ENCODE measurements at places on chromosomes 2 and 18.

DNA sequence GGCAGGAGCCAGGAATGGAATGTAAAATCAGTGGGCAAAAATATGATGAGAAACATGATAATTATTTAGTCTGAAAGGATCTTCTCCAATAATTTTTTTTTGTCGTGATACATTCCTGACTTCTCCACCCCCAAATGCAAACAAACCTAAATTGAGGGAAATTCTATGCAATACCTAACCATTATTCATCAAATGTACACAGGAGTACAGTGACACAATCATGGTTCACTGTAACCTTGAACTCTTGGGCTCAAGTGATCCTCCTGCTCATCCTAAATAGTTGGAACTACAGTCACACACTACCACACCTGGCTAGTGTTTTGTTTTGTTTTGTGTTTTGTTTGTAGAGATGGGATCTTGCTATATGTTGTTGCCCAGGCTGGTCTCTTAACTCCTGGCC is 46.5 kb downstream of the RAB10 start:
- DNase-seq = no peak

- peak; percentile 19 for DNase-seq
Measured at GRCh38 chr2:61439241-61440002, 31.5 kb downstream of the USP34 start.

- DNase-seq = no peak
Measured at GRCh38 chr18:51100385-51101120, 70.5 kb downstream of the SMAD4 start.

DNA sequence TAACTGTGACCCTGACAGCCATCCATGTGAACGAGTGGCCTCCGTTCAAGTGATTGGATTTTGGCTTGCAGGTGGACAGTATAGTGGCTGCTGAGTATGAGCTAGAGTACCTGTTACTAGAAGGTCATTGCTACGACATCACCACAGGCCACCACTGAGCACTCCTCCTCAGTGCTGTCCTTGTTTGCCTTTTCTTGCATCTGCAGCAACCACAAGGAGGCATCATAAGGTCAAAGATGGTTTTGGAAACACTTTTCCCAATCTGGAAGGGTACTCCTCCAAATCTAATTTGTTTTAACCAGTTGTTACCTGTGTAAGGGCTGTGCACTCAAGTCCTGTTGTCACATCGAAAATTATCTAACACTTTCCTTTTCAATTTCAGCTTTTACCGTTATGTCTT is 81.2 kb downstream of the UGGT1 start:
- DNase-seq = no peak

DNA sequence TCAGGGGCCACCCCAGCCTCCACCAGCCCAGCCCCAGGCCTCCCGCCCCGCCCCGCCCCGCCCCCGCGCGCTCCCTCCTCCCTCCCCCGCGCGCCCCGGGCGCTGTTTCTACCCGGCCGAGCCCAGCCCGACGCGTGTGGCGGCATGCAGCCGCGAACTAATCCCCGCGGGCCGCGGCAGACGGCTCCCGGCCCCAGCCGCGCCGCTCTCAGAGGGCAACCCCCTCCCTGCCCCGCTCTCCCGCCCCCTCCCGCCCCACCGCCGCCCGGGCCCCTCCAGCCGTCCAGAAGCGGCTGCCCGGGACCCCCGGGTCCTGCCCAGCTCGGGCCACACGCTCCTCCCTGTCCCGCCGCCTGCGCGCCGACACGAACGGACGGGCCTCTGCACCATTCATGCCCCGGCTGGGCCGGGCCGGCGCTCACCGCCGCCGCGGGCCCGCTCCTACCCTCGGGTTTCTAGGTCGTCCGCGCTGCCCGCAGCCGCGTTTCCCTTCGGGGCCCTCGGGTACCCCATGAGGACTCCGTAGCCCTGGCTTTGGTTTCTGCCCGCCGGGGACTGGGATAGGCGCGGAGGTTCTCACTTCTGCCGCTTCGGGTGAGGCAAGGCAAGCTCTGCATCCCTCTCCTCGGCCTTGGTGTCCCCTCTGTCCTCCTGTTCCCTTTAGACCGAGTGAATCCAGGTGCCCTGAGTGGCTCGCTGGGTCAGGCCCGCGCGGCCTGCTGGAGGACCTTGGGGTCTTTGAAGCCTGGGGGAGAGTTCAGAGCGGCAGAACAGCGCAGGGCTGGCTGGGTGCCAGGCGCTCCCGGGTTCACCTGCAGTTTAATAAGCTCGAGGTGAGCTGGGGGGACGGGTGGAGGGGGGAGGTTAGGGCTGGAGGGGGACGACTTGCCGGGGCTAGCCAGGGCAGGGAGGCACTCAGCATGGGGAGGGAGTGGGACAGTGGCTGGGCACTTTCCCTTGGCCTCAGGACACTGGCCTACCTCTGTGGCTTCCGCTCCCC is 3.1 kb downstream of the WNT10A start:
- DNase-seq = no peak

- no peak for DNase-seq
Measured at GRCh38 chr2:189134485-189134884, 45.1 kb downstream of the COL5A2 start.

DNA sequence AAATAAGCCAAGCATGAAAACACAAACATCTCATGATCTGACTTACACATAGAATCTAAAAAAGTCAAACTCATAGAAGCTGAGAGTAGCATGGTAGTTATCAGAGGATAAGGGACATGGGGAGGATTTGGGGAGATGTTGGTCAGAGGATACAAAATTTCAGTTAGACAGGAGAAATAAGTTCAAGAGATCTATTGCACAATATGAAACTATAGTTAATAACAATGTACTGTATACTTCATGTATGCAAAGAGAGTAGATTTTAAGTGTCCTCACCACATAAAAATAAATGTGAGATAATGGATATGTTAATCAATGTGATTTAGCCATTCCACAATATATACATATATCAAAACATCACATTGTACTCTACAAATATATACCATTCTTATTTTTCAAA is 10.0 kb upstream of the ASNSD1 start:
- DNase-seq = no peak

GRCh38 chr2:68732036-68732932 is 2.3 kb upstream of the ARHGAP25 start:
- no peak for DNase-seq

- DNase-seq = no peak
Measured at GRCh38 chr2:66915237-66915636, 480.3 kb downstream of the MEIS1 start.

- no peak for DNase-seq
Measured at GRCh38 chr18:12281861-12282260, 26.2 kb upstream of the TUBB6 start.

DNA sequence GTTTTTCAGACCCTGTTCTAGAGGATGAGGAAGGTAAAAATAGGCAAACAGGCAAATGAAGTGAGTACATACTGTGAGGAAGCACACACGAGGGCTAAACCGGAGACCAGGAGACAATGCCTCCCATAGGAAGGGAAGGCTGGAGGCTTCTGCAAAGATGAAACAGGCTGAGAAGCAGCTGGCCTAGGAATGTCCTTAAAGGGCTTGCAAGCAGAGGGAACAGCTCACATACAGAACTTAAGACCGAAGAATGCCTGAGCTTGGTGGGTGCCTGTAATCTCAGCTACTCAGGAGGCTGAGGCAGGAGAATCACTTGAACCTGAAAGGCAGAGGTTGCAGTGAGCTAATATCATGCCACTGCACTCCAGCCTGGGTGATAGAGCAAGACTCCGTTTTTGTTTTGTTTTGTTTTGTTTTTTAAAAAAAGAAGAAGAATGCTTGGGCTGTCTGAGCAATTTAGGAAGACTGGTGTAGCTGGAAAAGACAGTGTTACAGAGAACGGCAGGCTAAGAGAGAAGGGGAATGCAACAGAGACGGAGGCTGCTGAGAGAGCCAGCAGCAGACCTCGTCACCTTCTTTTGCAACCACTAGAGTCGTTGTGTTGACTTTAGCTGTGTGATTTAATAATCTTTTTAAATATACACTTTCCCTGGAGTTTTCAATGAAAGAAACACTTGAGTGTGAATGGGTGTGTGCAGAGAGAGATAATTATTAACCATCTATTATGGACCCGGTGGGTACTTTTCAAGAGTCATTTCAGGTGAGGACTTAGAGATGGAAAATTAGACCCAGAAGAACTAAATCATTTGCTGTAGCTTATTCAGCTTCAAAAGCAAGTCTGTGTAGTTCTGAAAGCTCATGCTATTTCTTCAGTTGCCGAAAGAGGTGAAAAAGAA is 232.8 kb downstream of the GALR1 start:
- no peak for DNase-seq

- no peak for DNase-seq
Measured at GRCh38 chr2:134324947-134325346, 71.1 kb downstream of the MGAT5 start.

DNA sequence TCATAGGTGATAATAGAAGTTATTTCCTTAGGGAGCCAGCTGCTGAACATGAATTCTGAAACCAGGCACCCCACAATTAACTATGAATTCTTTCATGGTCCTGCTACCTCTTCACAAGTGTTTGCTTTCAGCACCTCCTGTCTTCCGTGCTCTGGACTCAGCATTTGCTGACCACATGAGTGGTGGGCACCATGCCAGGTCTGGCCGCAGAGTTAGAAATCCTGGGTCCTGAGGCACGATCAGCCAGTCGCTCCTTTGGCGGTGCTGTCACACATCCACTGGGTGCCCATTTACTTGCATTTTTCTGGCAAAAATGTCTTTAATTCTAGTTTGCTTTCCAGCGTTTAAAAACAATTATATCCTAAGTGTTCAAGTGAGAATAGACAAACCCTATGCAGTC is 196.4 kb upstream of the PXDN start:
- DNase-seq = peak; percentile 77

GRCh38 chr18:23356915-23357601 is 96.0 kb upstream of the RIOK3 start:
- no peak for DNase-seq

- DNase-seq = peak; percentile 32
Measured at GRCh38 chr2:224039080-224039769, at the start of gene SERPINE2. TSS of gene SERPINE2 (minus strand) at chr2:224039286. CDS start at chr2:224001900, 37,386 bp downstream.

GRCh38 chr2:133948610-133949290 is 305.1 kb upstream of the MGAT5 start:
- no peak for DNase-seq

DNA sequence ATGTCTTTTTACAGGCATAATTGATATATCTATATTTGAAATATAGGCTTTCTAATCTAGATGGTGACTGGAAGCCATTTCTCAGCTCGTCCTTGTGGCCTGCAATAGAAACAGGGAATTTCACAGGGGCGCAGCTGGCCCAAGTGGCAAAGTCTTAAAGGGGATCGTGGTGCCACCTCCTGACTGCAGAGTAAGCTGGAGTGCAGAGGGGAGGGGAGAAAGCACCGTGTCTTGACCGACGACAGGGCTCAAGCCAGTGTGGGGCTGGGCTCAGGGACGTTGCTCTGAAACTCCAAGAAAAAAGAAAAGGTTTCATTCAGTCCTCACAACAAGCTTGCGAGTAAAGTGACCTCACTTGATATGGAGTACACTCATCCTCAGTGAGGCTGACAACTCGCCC is 255.1 kb downstream of the DCDC2C start:
- DNase-seq = no peak

GRCh38 chr18:67805261-67805660 is 288.7 kb upstream of the DSEL start:
- no peak for DNase-seq

DNA sequence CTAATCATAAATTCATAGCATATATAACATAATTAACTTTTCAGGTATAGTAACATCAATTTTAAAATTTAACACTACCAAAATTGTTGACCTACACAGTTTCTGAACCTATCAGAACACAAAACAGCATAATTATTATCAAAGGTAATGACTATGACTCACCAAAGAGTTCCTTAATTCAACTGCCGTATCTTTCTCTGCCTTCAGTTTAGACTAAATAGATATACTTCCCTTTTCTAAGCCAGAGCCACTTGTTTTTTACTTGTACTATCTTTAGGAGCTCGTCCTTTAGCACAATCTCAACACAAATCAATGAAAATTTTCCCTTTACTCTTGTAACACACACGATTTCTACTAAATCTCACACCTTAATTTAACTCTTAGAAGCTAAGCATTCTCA is 54.4 kb downstream of the CCDC88A start:
- no peak for DNase-seq

DNA sequence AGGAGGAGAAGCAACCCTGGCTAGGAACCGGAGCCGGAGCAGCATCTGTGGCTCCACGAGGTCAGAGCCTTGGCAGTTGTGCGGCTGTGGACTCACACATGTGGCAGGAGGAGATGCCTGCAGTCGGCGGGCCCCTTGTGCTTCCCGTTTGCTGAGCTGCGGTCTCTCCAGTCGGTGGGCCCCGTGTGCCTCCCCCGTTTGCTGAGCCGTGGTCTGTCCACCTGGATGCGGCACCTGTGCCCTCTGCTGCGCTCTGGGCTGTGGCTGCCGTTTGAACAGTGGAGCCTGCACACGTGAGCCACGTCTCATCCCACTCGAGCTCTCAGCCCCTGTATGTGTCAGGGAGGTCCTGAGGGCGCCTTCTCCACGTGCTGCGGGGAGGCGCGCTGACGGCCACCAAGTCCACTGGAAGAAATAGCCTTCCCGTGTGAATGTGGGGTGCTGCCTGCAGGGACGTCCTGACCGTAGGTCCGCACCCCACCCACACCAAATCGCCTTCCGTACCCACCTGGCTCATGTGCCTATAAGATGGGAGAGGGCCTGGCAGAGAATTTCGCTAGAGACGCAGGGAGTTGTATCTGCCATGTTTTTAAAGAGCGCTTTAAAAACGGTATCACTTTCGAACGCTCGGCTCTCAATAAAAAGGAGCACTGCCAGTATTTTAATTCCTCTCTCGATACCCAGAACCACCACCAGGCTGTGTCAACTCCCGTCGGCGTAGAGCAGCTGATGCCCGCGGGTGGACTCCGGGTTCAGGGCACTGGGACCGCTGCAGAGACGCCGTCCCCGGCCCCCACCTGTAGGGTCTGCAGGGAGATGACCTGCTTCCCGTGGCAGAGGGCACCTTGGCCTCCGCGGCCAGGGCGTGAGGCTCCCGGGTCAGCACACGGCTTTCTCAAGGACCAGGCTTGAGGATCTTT is 117.0 kb downstream of the NFATC1 start:
- no peak for DNase-seq

DNA sequence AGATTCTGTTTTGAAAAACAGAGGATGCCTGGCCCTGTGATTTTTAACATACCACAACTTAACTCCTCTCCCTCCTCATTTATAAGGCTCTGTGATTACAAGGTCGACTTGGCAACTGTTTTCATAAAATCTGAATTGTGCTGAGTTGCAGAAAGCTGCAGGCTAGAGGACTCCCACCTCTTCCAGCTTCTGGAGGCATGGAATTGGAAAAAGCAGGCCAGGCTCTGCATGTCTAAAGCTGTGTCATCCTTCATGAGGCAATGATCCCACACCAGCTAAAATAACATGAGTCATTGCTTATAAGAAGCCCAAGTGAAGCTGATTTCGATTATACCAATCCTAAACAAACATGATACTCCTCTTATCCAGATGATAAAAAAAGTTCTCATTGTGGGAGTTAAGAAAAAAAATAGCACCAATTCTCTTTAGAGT is 11.7 kb downstream of the ARHGAP28 start:
- no peak for DNase-seq

GRCh38 chr18:9322744-9323143 is 11.8 kb upstream of the TWSG1 start:
- DNase-seq = no peak

GRCh38 chr2:57432528-57432927 is 614.1 kb upstream of the VRK2 start:
- DNase-seq = no peak
